ENCODE measurements at places on chromosomes 1 and 21.
A peak's percentile ranks its signal among the peaks of the same experiment; 100 is the strongest.

DNA sequence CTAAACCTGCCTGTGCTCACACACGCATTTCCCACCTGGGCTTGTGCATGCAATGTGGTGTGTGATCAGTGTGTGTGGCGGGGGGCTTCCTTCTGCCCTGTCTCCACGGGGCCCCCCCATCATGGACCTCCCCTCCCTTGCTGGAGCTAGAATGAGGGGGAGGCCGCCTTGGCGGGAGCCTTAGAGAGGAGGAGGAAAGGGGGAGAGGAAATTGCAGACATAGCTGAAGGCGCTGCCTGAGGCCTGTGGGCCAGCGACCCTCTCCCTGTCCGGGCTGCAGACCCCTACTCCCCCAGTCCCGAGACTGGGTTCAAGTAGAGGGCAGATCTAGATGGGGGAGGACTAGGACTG is 883 bp upstream of the EVA1B start:
- DNase-seq = no peak

DNA sequence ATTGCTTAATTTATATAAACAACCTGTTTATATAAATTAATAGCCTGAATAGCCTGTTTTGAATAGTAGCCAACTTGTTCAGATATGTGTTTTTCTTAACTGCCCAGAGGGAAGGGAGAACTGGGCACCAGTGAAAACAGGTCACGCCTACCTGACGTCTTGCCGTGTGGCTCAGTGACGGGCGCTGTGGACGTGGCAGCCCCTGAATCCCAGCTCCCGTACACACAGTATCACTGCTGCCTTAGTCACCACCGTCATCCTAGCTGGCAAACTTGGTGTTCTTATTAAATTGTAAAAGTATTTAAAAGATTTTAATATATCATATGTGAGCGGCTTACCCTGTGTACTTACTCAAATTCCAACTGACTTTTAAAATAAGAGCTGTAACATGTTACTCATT is 35.4 kb upstream of the TRAPPC10 start:
- no peak for DNase-seq

DNA sequence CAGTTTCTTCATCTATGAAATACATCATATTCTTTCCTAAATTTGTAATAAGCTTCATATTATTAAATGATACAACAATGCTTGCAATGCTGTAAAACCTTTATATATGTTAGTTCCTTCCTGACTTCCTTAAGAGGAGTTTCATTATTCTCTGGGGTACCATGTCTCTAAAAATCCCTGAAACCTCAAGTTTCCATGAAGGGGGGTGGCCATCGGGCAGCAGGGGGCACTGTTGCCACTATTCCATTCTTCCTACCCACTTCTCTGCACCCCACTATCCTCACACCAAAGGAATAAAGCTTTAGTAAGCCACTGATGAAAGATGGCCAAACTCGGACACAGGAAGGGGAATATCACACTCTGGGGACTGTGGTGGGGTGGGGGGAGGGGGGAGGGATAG is 9.0 kb upstream of the DMRTB1 start:
- DNase-seq = no peak

DNA sequence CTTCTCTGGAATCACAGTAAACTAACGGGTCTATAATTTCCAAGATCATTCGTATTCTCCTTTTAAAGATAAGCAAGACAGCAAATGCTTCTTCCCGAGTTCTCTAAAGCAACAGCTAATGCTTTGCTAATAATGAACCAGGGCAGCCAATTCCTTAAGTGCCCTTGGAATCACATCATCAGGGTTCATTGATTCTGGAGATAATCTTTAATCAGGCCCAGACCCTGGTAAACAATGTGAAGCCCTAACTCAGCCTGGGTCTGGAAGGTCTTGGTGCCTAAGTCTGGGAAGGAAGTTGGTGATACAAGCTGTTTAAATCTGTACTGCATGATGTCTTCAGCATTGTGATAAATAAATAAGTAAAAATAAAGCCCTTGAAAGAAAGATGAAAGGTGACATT is 18.4 kb downstream of the ERI3 start:
- no peak for DNase-seq

DNA sequence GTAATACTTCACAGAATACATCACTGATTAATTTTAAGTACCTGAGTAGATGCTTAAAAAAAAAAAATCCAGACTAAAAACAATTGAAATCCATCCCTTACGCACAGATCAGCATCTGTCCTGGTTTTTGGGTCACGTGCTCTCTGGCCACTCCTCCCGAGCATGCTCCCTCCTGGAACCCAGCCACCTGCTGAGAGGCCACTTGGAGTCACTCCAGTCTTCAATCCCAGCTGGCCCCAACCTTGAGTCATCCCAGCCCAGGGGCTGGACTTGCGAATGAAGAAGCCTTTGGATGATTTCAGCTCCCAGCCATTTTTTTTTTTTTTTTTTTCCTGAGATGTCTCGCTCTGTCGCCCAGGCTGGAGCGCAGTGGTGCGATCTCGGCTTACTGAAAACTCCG is 8.9 kb downstream of the MAP1LC3C start:
- peak; percentile 89 for DNase-seq

- DNase-seq = no peak
Measured at GRCh38 chr1:223760833-223761232, 48.5 kb downstream of the CAPN2 start.

DNA sequence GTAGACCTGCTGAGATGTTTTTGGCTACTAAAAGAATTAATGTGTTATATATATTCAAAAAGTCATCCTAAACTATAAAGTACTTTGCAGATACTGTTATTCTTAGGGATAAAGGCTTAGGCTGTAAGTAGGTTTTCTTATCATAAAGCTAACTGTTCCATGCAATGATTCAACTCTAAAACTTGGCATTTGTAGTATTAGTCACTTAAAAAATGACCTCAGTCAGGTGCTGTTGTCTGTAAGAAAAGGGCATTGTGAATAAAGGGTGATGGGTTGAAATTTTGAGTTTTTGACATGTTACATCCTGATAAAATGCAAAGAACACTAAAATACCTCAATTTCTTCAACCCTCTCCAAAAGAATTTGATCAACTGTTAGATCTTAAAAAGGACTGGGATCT is 32.9 kb downstream of the ADCY10 start:
- no peak for DNase-seq

- no peak for DNase-seq
Measured at GRCh38 chr1:218312509-218312908, 27.4 kb downstream of the RRP15 start.
